ENCODE measurements at places on chromosomes 4 and X. TPM values are rescaled to one million over a fixed set of nuclear protein-coding genes. Genes with fewer than 3 reads are reported as not detected.

DNA sequence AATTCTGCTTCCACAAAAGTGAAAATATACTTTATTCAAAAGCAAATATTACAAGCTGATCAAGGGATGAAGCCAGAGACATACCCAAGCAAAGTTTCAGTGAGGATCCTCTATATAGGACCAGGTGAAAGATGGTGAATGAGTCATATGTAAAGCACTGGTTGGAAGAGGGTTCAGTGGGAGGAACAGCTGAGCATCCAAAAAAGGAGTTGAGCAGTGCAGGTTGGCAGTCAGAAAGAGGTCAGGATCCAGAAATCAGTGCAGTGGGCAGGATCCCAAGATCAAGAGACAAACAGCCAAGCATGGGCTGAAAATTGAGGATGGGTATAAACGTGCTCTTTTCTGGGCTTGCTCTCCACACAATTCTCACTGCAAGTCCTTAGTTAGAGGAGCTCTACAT is 30.3 kb downstream of the OTC start:
- no peak for DNase-seq

DNA sequence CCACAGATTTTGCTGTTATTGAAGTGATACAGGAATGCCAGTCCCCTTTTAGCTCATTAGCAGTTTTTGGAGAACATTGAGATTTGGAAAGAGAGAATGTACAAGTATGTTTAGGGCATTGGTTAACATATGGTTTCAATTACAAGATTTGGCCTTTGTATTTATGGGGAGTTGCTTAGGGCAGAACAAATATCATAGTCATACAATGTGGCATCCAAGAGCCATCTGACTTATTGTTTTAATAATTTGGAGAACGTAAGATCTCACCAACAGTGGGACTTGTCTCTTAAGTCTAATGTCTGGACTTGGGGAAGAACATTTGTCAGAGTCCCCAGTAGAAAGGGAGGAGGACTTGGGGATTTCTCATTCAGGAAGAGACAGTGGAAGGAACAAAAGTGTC is 166.1 kb downstream of the STK32B start:
- no peak for DNase-seq

DNA sequence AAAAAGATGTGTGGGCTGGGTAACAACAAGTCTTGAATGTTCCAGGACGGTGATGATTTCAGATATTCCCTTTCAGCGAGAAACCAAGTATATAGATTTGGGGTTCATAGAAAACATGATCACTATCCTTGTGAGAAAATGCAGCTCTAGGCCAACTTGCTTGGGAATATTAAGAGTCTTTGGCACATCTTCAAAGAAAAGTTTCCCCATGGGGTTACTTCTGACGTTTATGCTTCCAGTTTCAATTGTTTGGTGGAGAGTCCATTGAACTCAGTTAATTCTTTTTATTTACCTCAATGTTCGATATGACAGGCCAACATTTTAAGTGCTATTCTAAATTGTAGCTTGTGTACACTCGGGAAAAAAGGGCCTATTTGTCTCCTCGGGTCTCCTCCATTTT is 126.7 kb downstream of the NHS start:
- no peak for DNase-seq

GRCh38 chr4:7956270-7956808 is 16.7 kb upstream of the AFAP1 start:
- no peak for DNase-seq

DNA sequence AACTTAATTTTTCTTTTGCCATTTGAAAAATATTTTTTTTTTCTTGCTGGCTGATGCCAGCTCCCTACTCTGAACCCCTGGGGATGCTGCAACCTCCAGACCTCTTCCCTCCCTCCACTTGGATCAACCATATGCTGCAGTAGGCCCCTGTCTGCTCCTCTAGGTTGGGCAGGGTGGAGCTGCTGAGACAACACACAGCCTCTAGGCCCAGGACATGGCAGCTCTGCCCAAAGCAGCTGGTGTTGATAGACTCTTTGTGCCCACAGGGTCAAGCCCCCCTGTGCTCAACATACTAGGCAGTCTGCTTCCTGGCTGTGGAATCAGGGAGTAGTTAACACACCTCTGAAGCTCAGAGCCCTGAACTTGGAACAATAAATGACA is 19.9 kb upstream of the CLNK start:
- DNase-seq, result no peak

HS6ST2 gene
- total RNA-seq, result 0.39 TPM

DHX15 gene
- total RNA-seq, result 62.4 TPM

HOPX gene
- 203 TPM for total RNA-seq

DNA sequence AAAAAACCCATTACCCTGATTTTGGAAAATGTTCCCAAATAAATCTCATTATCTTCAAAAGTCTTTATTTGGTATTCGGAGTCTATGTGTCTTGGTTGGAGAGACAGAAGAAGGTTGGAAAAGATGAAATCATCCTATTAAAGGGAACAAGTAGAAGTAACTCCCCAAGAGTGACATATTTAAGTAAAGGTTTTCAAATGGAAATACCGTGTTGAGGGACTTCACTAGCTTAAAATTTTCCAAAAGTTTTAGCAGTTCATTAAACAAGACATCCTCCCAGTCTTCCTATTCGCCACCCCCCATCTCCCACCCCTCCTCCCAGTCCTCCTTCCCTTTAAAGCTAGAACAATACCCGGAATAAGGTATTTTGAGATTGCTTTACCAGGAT is 62.7 kb upstream of the CCDC160 start:
- DNase-seq, result no peak

ENPEP gene
- total RNA-seq, result 3.3 TPM

- DNase-seq, result no peak
Measured at GRCh38 chr4:153252122-153252521, 47.9 kb downstream of the TRIM2 start.

GRCh38 chr4:78312989-78313753 is 238.4 kb upstream of the ANXA3 start:
- no peak for DNase-seq

NLRP2B gene
- total RNA-seq, result not detected

MED12 gene
- 25.5 TPM for total RNA-seq

DNA sequence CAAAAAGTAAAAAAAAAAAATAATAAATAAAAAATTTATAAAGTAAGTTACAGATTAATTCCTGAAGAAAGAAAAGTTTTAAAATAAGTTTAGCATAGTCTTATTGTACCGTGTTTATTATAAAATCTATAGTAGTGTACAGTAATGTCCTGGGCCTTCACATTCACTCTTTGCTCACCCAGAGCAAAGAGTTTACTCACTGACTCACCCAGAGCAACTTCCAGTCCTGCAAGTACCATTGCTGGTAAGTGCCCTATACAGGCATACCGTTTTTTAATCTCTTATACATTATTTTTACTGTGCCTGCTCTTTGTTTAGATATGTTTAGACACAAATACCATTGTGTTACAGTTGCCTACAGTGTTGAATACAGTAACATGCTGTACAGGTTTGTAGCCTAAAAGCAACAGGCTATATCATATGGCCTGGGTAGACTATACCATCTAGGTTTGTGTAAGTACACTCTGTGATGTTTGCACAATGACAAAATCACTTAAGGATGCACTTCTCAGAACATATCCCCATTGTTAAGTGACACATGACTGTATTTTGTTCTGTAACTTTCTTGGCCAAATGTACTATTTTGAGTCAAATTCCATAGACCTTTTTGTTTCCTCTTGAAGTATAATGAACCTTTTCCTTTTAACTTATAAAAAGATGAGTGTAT is 199.0 kb upstream of the NUDT6 start:
- no peak for DNase-seq

GRCh38 chr4:187103351-187103750 is 379.7 kb upstream of the FAT1 start:
- DNase-seq, result no peak

TSPAN6 gene
- 7.5 TPM for total RNA-seq

DNA sequence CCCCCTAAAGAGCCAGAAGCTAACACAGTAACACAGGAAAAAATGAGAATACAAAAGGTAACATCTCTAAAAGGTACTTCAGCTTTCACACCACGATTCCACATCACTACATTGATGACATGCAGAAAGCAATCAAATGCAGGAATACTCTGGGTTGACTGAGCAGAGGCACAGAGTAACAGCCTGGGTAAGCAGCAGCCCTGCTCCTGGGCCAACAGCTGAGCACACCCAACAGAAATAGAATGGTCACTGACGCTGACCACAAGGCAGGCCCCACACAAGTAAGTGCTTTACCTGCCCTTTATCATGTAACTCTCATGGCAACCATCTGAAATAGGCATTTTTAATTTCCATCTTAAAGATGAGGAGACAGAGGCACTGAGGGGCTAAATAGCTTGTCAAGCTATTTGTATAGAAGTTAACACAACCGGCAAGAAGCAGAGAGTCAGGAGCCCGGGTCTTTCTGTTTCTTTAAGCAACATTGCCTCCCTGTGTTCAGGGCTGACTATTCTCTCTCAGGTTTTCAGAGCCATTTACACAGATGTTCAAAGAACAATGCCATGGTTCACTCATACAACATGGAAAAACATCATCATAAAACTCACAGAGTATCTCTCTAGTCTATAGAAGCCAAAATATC is 168.9 kb downstream of the ZNF674 start:
- DNase-seq, result no peak

DNA sequence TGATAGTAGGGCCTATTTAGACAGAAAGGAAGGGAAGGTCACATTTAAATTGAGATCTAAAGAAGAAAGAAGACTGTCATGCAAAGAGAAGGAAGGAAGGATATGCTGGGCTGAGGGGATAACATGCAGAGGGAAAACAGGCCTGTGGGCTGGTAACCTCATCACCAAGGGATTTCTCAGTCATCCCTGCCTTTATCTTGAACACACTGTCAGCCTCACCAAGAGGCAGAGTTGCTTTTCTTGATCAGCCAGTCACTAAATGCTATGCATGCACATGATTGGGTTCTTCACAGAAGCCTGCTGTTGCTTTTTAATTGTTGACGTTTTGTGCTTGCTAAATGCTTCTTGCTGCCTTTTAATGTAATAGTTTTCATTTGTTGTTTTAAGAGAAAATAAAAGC is 113.0 kb downstream of the ARHGAP24 start:
- no peak for DNase-seq

DNA sequence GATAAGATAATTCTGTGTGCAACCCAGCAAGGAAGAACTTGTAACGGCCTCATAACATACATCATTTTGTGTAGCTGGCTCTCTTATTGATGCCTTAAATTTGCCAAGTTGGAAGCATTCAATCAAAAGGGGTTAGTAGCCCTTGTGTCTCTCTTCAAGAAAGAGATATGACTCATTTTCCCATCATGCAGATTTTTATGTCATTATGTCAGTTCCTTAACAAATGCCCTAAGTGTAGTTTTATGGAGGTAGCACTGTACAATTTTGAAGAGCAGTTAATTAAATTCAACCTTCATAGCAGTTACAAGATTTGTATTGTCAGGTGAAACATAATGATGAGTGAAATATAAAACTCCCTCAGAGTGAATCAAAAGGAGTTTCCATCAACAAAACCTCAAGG is 215.6 kb downstream of the GRIA3 start:
- DNase-seq, result no peak

DNA sequence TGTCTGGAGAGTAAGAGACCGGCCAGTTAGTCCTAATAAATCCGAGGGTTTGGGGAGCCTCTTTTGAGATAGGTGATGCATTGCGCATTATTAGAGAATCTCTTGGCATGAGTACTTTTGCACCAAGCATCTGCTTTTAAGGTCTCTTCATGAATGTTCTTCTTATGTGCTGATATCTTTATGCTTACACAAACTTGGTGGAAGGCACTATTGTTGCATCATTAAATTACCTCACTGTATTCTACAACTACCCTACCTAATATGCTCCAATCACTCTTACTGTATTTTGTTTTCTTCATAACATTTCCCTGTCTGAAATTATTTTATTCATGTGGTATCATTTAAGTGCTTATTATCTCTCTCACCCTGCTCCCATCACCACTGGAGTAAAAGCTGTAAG is 151.6 kb downstream of the PALLD start:
- no peak for DNase-seq

DNA sequence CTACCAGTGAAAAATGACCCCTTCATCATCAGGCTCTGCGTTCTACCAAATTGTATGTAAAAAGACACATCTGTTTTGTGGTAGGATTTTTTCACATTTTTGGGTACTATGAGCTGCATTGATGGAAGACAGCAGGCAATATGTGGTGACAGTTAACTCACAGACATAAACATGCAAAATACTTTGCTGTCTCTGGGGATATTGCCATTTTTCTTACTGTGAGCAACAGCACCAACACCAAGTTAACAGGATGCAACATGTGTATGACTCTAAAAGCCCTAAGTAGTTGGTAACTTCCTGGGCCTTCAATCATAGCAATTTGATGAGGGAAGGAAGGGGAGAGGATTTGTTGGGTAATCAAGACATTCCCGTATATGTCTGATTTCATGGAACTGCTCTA is 56.4 kb upstream of the DRP2 start:
- DNase-seq, result no peak

GRCh38 chr4:168129802-168130201 is 37.5 kb downstream of the ANXA10 start:
- no peak for DNase-seq

- no peak for DNase-seq
Measured at GRCh38 chr4:15888515-15888914, 50.0 kb downstream of the FGFBP1 start.

NAT8L gene
- 3.2 TPM for total RNA-seq

DNA sequence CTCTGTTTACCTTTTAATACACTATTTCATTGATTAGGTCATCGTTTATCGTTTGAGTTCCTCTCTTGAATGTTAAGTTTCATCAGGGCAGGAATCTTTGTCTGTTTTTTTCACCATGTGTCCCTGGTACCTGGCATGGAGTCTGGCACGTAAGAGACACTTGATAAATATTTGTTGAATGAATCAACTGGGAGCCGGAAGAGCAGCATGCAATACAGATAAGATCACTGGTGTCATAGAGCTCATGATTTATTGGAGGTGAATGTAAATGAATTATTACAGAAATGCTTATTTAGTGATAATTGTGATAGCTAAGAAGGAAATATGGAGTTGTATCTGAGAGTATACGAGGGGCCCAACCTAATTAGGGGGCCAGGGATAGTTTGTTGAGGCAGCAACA is 62.8 kb downstream of the UCHL1 start:
- DNase-seq, result no peak
